ENCODE measurements at places on chromosomes 3 and 15. TPM values are rescaled to one million over a fixed set of nuclear protein-coding genes. Genes with fewer than 3 reads are reported as not detected.

SLC12A8 gene
- polyA plus RNA-seq: 2.7 TPM

CAV3 gene
- polyA plus RNA-seq: 0.04 TPM

FBXW12 gene
- polyA plus RNA-seq: not detected

THRB gene
- 2.5 TPM for polyA plus RNA-seq

ROPN1 gene
- polyA plus RNA-seq: not detected

CPA3 gene
- 0.28 TPM for polyA plus RNA-seq

UBA7 gene
- polyA plus RNA-seq: 54.3 TPM

ALPK3 gene
- 10.5 TPM for polyA plus RNA-seq

RAD51 gene
- 2.5 TPM for polyA plus RNA-seq

ICE2 gene
- 9.0 TPM for polyA plus RNA-seq

Measured in esophagus (tissue), 2 donors.